ENCODE measurements at places on chromosomes 16 and 17.

- DNase-seq, result no peak
Measured at GRCh38 chr17:22570144-22570845, 878.0 kb downstream of the KCNJ18 start.

- peak; percentile 53 for DNase-seq
Measured at GRCh38 chr16:3182608-3183444, 5.2 kb upstream of the OR1F1 start.

DNA sequence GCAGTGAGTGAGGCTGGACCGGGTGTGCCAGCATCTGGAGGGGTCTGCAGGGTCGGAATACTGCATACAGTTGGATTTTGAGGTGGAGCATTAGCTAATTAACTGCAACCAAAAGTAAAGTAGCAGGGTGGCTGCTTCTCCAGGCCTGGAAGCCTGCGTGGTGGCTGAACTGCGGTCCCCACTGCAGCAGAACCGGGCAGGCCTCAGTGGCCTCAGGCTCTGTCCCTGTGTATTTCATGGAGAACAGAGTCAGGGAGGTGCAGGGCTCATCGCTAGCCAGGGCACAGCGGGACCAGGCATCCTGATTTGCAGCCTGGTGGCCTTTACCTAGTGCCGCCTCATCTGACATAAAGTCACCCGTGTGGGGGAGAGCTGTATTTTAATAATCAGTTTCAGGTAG is 131.9 kb downstream of the RPTOR start:
- no peak for DNase-seq

GRCh38 chr17:50689251-50689650 is 18.5 kb downstream of the ANKRD40 start:
- DNase-seq, result peak; percentile 17

DNA sequence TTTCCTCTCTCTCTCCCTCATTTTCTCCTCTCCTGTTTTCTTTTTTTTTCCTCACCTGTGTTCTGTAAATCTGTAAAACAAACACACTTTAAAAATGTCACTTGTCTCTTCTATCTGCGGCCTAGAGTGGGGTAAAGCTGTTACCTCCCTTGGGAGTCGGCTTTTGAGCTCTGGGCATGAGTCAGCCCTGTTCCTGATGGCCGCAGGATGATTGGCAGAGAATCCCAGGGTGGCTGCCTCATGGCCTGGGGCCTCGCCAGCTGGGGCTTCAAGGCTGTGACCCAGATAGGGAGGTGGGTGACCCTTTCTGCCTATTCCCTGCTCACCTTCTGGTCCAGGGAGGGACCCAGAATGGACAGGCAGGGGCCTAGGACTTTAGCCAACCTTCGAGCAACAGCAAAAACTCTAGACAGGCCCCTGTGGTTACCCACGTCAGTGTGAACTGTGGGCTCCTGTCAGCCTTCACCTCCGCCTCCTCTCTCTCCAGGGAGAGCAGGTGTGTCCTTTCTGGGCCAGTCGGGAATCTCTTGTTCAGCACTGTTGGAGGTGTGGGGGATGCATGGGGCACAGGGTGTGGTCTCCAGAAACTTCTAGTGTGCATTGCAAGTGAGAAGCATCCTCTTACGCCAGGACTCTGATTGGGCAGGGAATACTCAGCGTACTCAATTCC is 87.4 kb downstream of the RAP1GAP2 start:
- DNase-seq, result peak; percentile 89

DNA sequence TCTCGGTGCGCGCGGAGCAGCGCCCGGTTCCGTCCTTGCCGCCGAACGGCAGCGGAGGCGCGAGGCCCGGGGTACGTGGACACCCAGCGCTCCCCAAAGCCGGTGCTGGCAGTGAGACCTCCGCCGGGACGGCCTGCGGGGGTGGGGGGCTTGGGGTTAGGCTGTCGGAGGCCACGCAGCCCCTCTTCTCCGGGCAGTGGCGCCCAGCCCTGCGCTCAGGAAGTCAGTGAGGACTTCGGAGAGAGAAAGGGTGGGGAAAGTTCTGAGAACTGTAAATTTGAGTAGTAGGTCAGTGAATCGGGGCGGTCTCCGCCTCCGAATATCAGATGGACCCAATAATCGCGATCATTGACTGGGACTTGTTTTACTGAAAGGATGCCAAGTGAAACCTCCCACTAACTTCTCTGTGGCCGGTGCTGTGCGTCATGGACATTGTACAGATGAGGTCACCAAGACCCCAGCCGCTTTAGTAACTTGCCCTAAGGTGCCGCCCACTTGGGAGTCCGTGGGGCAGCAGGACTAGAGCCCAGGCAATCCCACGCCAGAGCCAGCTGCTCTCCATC is 468 bp downstream of the IL4R start:
- no peak for DNase-seq

DNA sequence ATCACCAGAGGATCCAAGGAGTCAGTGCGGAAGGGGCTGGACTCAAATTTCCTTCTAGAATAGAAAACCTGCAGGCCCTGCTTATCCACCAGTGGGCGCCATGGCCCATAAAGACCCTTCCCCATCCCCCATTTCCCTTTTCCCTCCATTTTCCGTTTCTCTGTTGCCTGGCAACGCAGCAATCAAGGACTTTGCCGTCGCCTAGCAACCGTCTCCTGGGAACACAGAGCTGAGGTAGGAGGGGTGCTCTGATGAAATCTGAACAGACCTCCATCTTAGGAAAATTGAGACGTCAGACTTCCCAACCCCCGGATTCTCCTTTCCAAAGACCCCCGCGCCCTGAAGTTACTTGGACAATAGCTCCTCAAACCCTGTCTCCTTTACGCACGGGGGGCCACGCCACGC is 5.7 kb downstream of the DLG4 start:
- peak; percentile 98 for DNase-seq

- no peak for DNase-seq
Measured at GRCh38 chr17:8593830-8594229, 36.7 kb downstream of the MYH10 start.

- DNase-seq, result no peak
Measured at GRCh38 chr16:81239367-81240121, 1.1 kb downstream of the BCO1 start.

DNA sequence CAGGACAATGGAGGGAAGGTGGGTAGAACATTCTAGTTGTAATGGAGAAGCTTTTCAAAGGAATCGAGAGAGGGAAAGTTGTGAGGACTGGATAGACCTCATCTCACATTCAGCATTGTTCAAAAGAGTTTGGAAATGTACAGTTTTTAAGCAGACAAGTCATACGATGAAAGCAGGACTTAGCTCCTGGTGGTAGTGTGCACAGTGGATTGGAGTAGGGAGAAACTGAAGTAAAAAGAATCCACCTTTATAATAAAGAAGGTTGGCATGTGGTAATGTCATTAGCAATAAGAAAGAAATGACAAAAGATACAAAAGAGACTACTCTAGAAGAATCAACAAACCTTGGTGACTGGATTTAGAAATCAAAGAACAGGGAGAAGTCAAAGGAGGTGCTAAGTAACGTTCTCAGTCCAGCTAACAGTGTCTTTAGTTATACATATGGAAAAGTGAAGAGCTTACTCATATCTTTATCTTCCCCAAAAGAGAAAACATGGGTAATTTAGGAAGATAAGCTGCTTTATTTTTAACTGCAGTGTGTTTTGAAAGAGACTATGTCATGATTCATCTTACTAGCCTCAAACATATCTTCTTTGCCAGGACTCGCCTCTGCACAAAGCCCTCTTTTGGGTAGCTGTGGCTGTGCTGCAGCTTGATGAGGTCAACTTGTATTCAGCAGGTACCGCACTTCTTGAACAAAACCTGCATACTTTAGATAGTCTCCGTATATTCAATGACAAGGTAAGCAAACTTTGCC is 18.7 kb upstream of the EVI2A start:
- no peak for DNase-seq

GRCh38 chr17:29757788-29758187 is 135.1 kb upstream of the CORO6 start:
- no peak for DNase-seq

DNA sequence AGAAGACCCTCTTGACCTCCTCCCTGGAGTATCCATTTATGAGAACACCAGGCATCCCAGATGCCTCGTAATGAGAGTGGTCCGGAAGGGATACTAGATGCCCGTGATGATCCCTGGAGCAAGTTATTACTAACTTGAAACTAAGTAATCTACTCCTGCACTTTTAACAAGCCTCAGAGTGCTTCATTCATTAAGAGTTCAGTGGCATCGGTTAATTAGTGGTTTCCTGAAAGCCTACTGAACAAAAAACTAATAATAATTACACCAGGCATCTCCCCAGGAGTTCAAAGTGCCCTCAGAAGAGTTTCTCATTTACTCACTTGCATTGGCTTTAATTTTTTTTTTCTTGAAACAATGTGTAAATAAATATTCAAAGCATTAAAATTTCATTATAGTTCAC is 22.2 kb downstream of the ZNF75A start:
- no peak for DNase-seq

DNA sequence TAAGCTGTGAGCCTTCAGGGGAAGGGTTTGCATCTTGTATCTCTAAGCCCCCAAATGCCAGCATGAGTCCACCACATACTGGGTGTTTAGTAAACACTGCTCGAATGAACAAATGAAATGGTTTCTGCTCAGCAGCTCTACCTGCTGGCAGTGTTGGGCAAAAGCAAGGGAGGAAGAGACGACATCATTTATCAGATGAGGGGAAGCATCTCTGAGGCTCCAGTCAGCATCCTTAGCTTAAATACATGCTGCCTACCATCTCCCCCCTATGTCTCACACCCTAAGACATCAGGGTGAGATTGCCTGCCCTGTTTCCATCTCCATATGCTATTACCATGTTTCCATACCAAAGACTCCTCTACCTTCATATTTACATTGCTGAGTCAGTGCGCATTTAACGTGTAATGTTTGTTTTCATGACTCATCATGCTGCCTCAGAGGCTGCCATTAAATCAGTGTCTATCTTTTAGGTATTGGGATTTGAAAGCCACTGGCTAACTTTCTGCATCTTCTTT is 379.8 kb downstream of the UTP18 start:
- no peak for DNase-seq
